GM10248 (cell line): ENCODE measurements at places on chromosomes 2 and 18.

- no peak for DNase-seq
These were observed 85.2 kb downstream of the SLC4A10 start for GRCh38 chr2:161709428-161709827.

DNA sequence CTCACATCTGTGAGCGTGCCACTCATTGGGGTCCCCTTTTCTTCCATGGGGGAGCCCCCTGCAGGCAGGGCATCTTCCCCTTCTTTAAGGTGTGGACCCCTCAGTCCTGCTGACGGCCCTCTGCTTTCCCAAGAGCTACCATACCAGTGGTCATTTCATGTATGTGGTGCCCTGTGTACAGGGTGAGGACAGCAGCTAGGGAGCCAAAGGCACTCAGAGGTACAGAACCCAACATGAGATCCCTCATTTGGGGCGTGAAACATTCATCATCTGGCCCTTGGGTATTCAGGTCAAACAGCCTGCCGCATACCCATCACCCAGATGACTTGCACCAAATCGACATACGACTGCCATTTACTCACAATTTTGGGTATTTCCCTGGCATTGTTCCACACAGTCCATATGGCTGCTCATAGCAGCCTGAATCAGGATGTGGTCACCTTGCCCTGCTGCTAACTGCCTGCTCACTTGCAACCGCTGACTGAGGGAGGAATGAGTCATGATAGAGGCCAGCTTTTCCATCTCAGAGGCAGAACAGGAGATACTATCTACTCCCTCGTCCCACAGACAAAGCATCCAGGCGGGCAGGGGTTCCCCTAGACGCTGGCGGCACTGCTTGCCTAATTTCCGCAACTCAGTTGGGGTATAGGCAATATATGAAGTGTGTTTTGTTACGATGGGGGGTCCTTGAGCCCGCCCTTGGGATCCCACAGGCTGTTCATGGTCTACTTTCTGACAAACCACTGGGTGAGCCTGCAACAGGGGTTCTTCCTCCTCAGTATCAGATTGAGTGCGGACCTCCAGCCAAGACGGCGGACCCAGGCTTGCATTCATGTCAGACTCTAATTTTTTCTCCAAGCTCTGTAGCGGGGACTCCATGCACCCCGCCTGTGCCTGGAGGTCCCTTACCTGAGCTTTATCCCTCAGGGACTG is 228.6 kb downstream of the SATB2 start:
- DNase-seq = no peak

DNA sequence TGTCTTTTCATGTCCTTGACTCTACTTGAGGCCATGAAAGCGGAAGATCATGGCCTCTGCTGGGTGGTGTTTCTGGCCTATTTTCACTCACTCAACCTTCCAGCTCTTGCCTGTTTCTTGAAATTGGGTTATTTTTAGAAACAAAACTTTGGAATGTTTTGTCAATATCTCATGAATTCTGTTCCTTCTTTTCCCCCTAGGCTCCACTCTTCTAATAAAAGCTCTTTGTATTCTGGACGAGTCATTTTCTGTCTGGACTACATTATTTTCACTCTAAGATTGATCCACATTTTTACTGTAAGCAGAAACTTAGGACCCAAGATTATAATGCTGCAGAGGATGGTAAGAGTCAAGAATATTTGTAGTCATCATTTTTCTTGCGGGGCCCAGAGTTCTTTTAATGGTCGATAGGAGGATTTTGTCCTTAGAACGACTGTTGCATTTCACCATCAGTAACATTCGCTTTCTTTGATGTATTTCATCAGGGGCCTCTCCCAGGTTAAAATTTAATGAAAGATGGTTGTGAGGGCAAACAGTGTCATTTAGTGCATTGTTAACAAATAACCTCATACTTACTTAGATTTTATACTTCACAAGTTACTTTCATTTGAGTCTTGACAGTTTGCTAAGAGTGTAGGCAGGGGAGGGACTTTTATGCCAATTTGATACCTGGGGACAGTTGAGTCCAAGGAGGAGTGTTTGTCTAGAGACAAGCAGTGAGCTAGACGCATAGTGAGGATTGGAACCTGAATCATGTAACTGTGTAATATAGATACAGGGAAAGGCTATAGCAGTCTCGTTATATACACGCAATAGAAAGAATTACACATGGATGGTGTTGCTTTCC is 64.6 kb downstream of the TRPM8 start:
- DNase-seq = no peak

GRCh38 chr2:82268446-82268845 is 1963.9 kb upstream of the LRRTM1 start:
- no peak for DNase-seq

GRCh38 chr2:112137516-112138158 is 548 bp upstream of the FBLN7 start:
- no peak for DNase-seq

- no peak for DNase-seq
These were observed 213.1 kb upstream of the GULP1 start for GRCh38 chr2:188078534-188078933.

DNA sequence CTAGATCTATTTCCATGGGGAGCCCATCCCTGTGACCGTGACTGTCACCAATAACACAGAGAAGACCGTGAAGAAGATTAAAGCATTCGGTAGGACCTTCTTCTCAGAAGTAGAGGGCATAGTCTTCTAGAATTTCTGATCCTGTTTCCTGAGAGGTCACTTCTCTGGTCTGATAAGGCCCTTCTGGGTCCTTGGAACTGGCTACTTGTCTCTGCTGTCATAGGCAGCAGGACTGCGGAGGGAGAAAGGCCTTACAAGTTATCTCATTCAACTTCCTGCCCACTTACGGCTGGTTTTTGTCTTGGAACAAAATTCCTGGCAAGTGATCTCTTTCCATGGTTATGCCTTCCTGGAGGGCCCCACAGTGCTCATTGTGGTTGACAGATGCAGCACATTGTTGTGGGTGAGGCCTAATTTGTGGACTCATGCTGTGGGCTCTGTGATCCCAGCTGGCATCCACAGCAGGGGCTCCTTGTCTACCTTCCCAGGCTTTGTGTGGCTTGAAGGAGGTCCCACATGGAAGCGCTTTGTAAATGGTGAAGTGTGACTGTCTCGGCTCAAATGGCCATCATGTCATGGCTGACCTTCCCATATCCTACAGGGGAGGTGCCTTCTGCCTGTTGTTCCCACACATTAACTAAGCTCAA is 22.0 kb downstream of the SAG start:
- DNase-seq = no peak

- peak; percentile 62 for DNase-seq
These were observed 52.5 kb upstream of the CTDP1 start for GRCh38 chr18:79626905-79627749.
